ENCODE measurements at places on chromosomes 1 and 21.

DNA sequence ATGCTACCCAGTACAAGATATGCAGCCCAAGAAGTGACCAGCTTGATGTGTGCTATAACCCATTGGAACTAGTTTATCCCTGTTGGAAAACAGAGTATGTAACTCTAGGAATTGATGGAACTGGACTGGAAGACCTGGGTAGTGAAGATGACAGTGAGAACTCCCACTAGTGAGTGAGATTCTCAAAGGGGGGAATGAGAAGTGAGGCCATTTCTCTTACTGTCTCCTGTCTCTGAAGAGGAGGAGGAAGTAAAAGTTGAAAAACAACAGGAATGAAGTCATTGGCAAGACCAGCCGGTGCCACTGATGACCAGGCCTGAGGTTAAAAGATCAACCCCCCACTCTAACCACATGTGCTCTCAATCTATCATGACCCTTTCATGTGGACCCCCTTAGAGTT, 20.9 kb downstream of the PLA2G2F start:
- H3K4me1 ChIP-seq, result peaks cover under 1% of the 10 kb centered on the region
- DNase-seq, result no peak
- peaks cover 4% of the 10 kb centered on the region for H3K27me3 ChIP-seq
- peaks cover 14% of the 10 kb centered on the region for H3K36me3 ChIP-seq

DNA sequence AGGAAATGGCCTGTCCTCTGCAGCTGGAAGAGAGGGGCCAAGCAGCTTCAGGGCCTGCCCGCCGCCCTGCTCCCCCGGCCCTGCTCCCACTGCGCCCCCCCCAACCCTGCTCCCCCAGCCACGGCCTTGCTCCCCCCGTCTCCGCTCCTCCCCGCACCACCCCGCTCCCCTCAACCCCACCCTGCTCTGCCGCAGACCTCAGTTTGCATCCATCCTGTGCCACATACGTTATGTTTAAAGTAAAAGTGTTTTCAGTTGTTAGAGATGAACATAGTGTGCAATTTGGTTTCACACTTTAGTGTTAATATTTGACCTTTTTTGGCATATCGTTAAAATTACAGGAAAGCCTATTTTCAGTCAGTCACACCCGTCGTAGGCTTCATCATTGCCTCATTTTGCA, 34.1 kb upstream of the DIP2A start:
- H3K27ac ChIP-seq, result peak overlapping the region; percentile 76
- peaks cover 18% of the 10 kb centered on the region for H3K4me1 ChIP-seq
- no peaks in the 10 kb centered on the region for H3K27me3 ChIP-seq
- no peaks in the 10 kb centered on the region for H3K36me3 ChIP-seq

DNA sequence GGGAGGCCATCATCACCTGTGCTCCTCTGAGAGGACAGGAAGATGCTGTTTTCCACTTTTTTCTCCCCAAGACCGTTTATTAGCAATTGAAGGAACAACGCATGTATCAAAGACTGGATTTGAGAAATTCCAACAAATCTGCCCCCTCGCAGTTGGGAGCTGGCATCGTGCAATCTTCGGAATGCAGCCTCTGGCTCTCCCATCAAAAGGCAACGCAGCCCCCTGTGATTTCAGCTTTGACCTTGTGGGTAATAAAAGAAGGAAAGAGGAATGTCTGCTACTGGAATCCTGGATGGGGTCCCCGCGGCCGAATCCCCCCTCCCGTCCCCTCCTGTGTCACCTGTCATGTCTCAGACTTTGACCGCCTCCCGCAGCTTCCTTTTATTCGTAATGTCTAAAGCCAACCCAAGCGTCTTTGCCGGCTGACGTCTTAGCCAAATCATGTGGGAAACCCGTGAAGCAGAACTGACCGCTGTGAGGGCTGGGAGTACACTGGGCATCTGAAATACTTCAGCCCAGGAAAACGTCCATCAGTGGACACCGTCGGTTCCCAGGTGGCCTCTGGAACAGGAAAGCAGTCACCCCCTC, 101.5 kb downstream of the WDR4 start:
- H3K4me1 ChIP-seq, result no peaks in the 10 kb centered on the region
- no peak overlapping the region for H3K4me3 ChIP-seq
- no peak overlapping the region for H3K27ac ChIP-seq
- no peaks in the 10 kb centered on the region for H3K36me3 ChIP-seq
- peaks cover 13% of the 10 kb centered on the region for H3K27me3 ChIP-seq

GRCh38 chr21:18002393-18002792, 183.2 kb upstream of the C21orf91 start:
- no peaks in the 10 kb centered on the region for H3K36me3 ChIP-seq
- H3K4me3 ChIP-seq, result no peak overlapping the region
- H3K27me3 ChIP-seq, result no peaks in the 10 kb centered on the region
- no peaks in the 10 kb centered on the region for H3K4me1 ChIP-seq

GRCh38 chr21:19475525-19475924, 1071.9 kb upstream of the TMPRSS15 start:
- H3K4me1 ChIP-seq, result no peaks in the 10 kb centered on the region
- H3K36me3 ChIP-seq, result no peaks in the 10 kb centered on the region
- H3K4me3 ChIP-seq, result no peak overlapping the region
- no peaks in the 10 kb centered on the region for H3K27me3 ChIP-seq
- no peak overlapping the region for H3K27ac ChIP-seq

GRCh38 chr1:154899041-154899440, 29.0 kb upstream of the KCNN3 start:
- H3K36me3 ChIP-seq, result no peaks in the 10 kb centered on the region
- H3K27ac ChIP-seq, result no peak overlapping the region
- H3K4me1 ChIP-seq, result no peaks in the 10 kb centered on the region
- no peak overlapping the region for H3K4me3 ChIP-seq
- H3K27me3 ChIP-seq, result no peaks in the 10 kb centered on the region

DNA sequence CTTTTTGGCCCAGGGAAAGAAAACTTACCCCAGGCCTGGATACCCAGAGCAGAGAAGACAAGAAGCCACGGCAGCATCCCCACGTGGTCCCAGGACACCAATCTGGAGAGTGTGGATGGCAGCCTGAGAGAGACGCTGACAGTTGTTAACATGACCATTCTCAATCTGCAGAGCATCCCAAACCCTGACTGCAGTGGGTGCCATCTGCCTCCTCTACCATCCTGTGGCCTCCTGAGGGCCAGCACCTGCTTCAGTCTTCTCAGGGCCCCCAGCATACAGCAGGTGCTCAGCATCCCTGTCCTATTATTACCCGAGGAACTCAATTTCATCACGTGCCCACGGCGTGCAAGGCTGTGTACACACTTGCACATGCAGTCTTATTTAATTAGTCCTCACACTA, 785 bp downstream of the PGLYRP4 start:
- no peak overlapping the region for H3K4me3 ChIP-seq
- peaks cover 7% of the 10 kb centered on the region for H3K4me1 ChIP-seq
- H3K27me3 ChIP-seq, result peaks cover 45% of the 10 kb centered on the region
- H3K27ac ChIP-seq, result no peak overlapping the region
- H3K36me3 ChIP-seq, result no peaks in the 10 kb centered on the region
